ENCODE measurements at places on chromosomes 13 and 19.

DNA sequence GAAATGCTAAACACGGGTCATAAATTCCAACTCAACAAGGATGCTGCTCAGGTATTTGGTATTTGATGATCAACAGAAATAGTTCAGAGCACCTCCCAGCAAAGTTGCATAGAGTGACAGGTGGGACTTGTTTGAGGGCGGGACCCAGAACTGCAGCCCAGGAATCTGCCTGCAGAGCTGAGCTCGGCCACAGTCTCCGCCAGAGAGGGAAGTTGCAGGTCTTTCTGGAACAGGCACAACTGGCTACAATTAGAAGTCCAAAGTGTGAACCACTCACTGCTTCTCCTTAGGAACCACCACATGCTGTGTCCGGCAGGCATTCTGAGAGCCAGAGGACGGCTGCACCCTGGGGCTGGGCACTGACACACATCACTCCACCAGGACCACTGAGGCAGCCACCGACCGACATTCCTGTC is 1.1 kb downstream of the SLC15A1 start:
- DNase-seq: no peak

DNA sequence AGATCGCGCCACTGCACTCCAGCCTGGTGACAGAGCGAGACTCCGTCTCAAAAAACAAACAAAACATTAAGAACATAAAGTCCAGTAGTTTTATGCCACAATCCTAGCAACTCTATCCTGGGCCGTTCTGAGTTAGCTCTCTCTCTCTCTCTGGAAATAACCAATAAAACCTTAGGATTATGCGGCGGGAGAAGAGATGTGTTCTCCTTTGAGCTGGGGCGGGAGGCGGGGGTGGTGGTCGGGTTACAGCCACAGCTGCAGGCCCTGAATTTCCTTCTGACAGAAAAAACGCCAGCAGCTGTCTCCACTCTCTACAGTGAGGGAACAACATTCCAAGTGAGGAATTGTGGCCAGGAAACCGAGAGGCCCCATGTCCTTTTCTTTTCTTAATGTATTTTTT is 9.1 kb upstream of the PNMA8A start:
- DNase-seq: no peak

DNA sequence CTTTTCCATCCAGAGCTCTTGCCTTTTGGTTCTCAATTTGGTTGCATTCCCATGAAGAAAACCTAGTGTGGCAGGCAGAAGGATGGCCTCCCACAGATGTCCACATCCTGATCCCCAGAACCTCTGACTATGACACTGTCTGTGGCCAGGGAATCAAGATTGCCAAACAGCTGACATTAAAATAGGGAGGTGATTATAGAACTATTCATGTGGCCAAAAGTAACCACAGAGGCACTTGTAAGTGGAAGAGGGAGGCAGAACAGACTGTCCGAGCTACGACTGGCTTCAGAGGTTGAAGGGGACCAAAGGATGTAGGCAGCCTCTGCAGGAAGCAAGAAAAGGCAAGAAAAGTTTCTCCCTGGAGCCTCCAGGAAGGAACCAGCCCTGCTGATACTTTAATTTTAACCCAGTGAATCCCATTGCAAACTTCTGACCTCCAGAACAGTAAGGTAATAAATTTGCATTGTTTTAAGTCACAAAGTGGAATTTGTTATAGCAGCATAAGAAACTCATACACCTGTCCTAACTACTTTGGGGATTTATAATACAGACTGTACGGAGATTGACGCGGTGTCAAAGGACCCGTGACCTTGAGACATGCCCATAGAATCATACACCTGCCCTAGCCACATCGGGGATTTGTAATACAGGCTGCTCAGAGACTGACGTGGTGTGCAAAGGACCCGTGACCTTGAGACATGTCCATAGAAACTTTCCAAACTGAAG is 106.5 kb downstream of the ATP11A start:
- no peak for DNase-seq

GRCh38 chr19:15254547-15254946 is 22.3 kb upstream of the EPHX3 start:
- no peak for DNase-seq

DNA sequence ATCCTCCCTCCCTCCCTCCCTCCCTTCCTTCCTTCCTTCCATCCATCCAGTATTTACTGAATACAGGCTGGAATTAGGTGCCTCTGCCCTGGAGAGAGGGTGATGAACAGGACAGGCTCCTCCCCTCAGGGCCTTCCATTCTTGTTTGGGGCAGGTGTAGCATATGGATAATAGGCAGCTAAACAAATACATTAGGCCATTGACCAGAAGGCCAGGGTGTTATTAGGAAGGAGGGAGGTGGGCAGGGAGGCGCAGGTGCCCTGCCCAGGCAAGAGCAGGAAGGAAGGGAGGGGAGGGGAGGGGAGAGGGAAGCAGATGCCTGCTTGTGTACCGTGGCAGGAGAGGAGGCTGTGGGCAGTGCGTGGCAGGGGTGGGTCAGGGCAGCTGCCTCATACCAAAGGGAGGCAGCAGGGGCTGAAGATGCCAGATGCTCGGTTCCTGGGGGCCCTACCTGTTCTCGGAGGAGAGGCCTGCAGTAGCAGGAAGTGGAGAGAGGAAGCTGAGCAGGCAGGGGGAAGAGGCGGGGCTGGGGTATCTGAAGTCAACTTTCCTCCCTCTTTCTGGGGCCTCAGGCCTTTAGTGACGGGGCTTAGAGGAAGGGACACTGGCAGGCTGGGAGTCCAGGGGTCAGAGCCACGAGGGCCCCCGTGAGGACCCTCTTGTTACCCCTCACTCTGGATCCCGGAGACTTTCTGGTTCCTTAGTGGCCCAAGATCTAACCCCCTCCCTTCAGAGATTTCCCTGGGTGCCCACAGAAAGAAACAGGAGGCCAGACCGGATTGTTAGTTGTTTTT is at the start of gene RINL:
TSS of gene RINL (minus strand) at position 495 of the 794 bp plus-strand sequence. CDS start 1,533 bp downstream, outside the sequence.
- peak; percentile 58 for DNase-seq

- DNase-seq: no peak
These were observed 256.9 kb downstream of the DLEU7 start for GRCh38 chr13:50586414-50587083.

GRCh38 chr13:53490752-53491151 is 462.1 kb downstream of the OLFM4 start:
- DNase-seq: no peak

- no peak for DNase-seq
These were observed 16.1 kb downstream of the ZNF816 start for GRCh38 chr19:52946322-52947310.

DNA sequence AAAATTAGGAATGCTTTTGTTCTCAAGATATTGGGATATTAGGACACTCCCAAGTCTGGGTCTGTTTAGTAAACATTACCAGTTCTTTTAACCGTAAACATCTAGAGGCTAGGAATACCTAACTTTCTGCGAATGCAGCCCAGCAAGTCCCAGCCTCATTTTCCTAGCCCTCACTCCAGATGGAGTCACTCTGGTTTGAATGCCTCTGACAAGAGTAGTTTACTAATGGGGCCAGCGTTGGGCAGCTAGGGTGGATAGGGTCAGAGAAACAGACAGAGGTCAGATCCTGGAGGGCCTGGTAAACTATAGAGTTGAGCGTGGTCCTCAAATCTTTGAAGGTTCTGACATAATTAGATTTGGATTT is 53.6 kb downstream of the WDFY2 start:
- no peak for DNase-seq

GRCh38 chr13:63198071-63198470 is 1782.4 kb upstream of the PCDH20 start:
- no peak for DNase-seq

DNA sequence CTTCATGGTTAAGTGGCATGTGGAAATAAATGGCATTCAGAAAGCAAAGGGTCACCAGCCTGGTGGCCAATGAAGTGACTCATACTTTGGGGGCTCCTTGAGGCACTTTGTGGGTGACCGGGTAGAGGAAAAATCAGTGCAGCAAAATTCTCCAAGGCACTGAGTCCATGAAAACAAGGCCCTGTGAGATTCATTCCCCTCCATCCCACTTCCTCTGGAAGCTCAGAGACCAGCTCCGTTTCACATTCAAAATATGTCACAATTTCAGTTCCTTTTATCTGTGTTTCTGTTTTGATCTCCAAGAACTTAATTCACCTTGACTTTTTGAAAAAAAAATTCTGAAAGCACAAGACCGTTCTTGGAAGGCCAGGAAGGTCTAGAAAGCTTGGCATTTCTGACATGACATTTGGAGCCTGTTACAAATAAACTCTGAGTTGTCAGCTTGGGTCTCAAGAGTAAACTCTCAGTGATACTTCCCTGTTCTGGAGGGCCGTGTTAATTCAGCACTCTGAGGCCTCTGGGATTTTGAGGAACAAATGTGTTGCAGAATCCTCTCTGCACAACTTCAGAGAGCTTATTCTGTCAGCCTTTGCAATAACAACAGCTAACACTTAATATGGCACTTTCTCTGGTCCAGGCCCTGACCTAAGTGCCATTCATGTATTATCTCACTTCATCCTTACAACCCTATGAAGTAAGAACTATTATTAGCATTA is 6.8 kb downstream of the CYSLTR2 start:
- DNase-seq: no peak

GRCh38 chr19:13120817-13121216 is 2.8 kb downstream of the NACC1 start:
- no peak for DNase-seq

DNA sequence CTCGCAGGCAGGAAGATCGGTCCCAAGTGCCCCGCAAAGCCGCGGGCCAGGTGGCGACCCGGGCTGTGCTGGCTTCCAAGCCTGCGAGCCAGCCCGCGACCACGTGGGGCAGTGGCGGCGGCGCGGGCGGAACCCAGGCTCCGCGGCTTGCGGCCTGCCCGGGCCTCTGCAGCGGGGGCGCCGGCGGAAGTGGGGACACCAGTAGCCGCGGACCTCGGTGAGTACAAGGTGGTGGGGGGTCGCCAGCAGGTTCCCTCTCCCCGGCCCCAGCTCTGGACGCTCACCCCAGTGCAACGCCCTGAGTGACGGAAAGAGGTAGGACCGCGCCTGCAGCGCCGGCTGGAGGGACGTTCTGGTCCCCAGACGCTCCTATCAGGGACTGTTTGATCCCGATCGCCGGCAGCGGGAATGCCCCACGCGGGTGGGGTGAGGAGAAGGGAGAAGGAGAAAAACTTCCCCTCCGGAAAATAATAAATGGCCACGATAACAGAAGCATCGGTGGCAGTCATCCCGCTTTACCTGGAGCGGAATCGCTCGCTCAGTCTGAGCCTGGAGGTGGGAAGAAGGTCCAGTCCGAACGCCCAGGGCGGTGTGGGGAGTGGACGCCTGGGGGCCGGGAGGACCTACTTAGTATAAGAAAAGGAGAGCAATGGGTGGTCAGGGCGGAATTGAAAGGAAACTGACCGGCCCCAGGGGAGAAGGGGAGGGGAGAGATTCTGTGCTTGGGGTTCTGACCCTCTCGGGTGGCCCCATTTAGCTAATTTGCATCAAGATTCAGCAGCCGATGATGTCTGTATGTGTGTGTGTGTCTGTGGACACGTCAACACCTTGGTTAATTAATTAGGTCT is at the start of gene GEMIN7:
TSS of gene GEMIN7 (plus strand) at position 198 of the 848 bp plus-strand sequence. CDS start 10,855 bp downstream, outside the sequence.
- peak; percentile 76 for DNase-seq

- DNase-seq: no peak
These were observed 789.8 kb downstream of the SLITRK6 start for GRCh38 chr13:85009447-85009846.

DNA sequence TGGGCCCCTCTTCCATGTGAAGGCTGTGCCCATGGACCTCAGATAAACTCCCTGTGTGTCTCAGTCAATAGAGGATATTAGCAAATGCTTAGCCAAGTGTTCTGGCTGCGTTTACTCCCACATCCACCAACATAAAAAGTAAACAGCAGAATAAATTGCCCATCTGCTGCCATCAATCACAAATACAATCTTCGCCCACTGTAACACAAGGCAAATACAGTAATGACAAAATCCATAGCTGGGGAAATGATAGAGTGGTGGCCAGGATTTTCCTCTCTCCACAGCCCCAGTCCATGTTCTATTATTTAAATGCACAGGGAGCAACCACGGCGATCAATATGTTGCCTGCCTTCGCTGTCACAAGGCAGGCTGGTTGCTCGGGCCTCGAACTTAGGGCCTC is 376.5 kb downstream of the UQCRFS1 start:
- no peak for DNase-seq

DNA sequence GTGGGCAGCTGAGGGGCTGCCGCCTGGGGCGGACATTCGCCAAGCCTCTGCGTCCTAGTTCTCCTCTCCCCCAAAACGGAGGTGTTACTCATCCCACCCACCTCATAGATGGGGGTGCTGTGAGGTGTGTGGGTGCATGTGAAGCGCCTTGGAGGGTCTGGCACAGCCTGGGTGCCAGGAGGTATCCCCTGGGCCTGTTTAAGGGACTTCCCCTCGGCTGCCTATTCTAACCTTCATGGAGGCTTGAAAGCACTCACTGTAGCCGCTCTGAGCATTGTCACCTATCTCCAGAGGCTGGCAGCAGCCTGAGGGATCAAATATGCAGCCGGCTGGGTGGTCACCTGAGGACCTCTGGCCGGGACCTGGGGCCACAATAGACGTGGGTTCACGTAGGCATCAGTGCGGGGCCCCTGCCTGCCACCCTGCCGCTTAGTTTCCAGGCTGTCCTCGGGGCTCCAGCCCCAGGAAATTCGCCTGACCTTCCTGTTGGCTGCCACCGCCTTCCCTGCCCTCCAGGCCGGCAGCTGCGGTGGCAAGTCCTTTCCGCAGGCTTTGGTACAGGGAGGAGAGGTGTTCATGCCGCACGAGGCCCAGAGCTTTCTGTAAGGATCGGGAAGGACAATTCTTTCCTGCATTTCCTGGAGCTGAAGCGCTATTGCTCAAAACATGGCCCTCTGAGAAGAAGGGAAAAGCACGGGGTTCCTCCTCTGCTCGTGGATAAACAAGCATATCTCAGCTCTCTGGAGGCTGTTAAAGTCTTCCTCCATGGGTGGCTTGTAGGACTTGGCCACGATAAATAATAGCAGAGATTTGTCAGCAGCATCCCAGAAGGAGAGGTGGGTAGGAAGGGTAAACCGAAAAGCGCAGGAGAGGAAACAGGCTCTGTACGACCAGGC is 4.6 kb downstream of the COL4A2 start:
- no peak for DNase-seq

DNA sequence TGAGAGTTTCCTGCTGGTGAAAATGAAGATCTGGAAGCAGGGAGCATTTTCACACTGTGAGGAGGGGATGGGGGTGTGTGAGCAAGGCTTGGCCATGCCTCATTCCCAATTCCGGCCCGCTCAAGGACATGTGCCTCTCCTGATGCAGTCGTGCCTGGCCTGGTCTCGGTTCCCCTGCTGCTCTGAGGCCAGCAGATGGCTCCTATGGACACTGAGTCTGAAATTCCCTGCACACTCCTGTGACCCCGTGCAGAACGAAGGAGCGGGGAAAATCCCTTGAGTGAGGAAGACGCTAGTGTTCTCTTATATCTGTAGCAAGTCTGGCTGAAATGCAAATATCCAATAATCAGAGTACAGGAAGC is 363 bp upstream of the ZNF763 start:
- DNase-seq: no peak

DNA sequence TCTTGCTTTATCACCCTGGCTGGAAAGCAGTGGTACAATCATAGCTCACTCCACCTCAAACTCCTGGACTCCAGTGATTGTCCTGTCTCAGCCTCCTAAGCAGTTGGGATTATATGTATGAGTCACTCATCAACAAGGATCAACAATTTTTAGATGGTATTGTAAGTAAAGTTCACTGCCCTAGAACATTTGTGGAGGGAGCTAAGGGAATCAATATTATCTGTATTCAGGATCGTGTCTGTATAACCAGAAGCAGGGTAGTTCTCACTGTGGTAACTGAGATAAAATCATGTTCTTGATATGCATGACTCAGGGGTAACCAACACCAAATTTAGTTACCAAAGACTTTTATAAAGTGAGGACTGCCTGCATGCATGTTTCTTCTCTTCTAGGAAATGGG is 27.0 kb downstream of the ZMYM5 start:
- no peak for DNase-seq

- no peak for DNase-seq
These were observed 15.2 kb upstream of the S1PR4 start for GRCh38 chr19:3163230-3163886.

Measured in stimulated activated CD8-positive, alpha-beta memory T cell treated with anti-CD3 and anti-CD28 coated beads, Interleukin-4, amount 100 ng/mL, for 24 hours (primary cell).